ENCODE measurements at places on chromosomes 13 and 19.

DNA sequence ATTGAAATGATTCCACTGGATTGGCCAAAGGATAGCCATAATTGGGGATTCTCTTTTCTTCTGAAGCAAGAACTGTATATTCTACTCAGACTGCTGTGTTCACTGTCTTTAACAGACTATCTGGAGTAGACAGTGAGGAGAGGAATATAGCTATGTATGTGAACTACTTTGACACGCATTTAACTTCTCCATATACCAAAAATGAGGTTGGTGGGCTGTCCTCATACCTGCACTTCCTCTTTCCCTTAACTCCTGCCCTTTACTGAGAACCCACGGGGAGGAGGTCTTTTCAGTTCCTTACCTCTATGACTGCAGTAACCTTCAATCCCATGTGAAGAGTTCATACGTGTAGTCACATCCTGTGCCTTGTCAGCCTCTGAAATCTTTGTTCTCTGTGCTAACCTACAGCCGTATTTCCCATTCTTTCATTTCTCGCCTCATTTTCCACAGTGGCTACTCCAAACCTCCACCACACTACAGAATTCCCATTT is 305.8 kb downstream of the MTUS2 start:
- no peak for DNase-seq

DNA sequence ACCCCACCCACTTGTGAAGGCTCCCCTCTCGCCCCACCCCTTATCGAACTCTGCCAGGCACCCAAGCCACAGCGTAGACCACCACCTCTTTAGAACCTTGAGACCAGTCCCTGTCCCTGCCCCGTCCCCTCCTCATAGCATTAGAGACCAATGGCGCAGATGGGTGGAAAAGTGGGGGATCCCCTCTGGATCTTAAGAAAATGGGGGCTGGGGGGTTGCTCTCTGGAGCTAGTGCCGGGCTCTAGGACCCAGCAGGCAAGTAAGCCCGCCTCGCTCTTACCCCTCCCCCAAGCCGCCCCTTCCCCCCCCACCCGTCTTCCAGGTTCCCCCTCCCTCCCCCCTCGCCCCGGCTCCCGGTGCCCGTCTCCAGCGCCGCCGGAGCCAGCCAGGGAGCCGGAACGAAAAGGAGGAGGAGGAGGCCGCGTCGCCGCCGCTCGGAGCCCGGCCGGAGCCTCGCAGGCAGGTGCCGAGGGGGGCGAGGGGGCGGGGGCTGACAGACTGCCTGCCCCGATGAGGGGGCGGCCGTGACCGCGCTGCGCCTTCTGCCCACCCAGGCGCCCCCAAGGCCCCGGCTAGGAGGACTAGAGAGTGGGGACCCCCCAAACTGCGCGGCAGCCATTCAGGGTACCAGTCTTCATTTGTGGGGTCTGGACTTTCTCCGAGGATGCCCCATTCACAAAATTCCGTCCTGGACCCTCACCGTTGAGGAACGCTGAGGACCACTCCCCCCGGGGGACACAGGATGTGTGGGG is at the start of gene SPRED3:
TSS of gene SPRED3 (plus strand) at position 349 of the 752 bp plus-strand sequence. CDS start 1,606 bp downstream, outside the sequence.
- DNase-seq, result no peak

DNA sequence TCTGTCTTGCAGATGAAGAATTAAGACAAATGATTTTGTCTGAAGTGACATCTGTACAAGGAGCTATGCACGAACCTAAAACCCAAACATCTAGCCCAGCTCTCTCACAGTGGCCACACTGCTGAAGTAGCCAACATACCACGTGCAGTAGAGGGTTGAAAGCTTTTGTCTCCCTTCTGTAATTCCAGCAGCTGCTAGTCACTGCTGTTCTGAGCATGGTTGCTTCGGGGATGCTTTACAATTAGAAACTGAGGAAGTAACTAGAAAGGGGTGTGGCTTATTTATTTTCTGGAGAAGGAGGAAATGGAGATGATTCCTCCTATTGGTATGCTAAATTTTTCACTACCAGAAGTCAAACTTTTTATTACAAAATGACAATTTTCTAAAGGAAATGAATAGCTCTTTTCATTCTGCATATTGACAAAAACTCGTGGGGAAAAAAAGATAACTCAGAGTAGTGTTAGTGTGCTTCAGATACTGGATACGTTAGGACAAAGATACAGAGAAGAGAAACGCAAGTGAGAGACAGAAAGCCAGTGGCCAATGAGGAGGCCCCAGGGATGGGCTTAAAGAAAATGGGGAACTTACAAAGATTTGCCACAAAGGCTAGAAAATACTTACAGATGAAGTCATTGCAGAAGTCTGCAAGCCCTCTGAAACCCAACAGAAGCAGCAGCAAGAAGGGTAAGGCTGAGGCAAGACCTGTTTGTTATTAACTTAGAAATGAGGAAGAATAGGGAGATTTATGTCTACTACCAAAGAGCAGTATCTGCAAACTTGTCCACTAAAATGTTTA is 192.7 kb upstream of the MIR17HG start:
- DNase-seq, result no peak

DNA sequence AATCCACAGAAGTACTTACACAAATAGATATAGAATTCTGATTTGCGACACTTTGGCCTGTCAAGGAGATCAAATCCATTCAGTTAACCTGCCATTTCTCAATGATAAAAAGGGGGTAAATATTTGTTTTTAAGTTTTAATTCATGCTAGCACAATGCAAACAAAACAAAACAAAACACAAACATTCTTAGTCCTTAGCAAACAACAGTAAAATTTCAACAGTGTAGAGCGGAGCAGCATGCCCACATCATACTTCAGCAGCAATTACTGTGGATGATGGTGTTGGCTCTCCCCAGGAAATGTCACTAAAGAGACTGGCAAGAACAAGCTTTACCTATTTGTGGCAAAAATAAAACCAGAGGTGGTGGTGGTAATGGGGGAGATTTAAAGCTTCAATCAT is 625.2 kb upstream of the PCDH20 start:
- no peak for DNase-seq

DNA sequence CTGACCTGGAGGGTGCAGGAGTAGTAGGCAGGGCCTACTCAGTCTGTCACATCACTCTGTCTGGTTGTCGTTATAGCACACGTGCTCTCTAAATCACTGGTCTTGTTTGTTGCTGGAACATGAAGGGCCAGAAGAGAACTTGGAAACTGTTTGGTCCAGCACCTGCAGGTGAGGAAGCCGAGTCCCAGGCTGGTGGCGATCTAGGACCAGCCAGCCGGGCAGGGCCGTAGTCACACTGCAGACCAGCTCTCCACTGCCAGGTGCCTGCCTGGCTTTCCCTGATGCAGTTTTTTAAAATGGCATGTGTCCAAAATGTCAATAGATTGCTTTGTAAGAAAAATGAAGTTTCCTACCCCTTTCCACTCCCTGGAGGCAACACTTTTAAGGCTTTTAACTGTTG is 53.7 kb downstream of the GGACT start:
- DNase-seq, result no peak

DNA sequence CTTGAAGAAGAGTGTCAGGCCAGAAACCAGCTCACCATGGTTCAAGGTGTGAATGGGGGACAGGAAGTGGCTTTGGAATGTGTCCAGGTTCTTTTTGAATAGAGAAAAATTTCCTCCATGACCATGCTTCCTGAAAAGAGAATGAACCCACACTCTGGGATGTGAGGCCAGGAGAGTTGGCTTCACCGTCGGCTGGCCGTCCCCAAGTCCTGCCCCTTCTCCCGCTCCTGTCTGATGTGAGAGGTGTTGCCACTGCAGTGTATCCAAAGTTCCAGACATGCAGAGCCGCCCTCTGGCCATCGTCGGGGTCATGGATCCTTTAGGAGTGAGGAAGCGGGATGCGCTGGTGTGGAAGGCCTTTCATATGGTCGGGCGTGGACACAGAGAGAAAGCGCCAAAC is 101.2 kb downstream of the COL4A2 start:
- DNase-seq, result no peak

GRCh38 chr13:23946900-23947299 is 49.6 kb upstream of the C1QTNF9B start:
- DNase-seq, result no peak

- no peak for DNase-seq
Measured at GRCh38 chr19:49020931-49021895, 2.9 kb downstream of the CGB3 start.

DNA sequence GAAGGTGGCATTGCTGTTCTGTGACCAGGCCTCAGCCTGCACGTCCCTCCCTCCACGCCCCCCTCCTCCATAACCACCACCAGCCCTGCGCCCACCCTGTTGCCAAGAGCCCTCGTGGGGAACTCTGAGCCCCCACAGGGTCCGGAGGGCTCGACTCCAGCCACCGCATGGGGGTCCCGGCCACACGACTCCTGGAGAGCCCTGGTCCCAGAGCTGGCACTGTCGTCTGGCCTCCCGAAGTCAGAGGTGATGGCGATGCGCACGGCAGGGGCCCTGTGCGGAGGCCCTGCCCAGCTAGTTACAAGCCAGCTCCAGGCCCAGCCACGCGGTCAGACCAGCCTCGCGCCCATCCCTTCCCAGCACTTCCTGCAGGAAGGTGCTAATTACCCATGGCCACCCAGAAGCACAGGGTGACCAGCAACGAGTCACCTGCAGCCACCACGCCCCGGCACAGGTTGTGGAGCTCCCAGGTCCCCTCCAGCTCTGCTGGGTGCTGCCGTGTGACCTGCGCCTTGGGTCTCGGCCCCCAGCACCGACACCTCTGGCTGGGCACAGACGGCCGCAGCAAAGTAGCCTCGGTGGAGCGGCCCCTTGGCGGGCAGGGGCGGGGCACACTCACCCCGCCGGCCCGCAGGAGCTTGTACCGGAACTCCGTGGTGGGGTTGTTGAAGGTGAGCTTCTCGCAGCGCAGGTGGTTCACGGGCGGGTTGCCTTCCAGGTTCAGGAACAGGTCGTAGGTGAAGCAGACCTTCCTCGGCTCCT is 49.6 kb downstream of the MLLT1 start:
- DNase-seq, result no peak

- no peak for DNase-seq
Measured at GRCh38 chr13:66984241-66984640, 245.9 kb downstream of the PCDH9 start.

DNA sequence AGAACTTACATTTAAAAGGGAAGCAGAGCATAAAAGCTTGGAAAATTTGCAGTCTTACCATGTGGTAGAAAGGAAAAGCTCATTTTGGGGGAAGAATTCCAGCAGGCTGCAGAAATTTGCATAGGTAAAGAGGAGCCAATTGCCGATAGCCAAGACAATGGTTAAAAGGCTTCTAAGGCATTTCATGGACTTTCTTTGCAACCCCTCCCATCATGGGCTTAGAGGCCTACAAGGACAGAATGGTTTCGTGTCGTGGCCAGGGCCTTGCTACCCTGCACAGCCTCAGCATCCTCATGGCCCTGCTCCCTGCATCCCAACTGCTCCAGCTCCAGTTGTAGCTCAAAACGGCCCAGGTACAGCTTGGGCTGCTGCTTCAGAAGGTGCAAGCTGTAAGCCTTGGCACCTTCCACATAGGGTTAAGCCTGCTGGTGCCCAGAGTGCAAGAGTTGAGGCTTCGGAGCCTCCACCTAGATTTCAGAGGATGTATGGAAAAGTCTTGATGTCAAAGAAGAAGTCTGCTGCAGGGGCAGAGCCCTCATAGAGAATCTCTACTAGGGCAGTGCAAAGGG is 420.3 kb downstream of the PCDH17 start:
- no peak for DNase-seq

DNA sequence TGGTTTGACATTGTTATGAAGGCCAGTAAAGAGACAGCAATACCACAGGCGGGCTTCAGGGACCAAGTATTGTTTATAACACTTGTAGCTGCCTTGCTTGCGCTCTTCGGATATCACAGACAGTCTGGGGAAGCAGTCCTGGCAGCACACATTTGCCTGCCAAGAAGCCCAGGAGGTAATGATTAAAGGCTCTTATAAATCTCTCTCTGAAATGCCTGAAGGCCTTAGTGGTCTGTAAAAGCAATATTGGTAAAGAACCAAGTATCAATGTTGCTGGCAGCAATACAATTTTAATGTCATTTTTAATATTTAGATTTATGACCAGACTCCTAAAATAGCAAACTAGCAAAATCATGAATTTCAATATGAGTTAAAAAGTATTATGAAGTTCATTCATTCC is 1312.4 kb downstream of the PCDH9 start:
- DNase-seq, result no peak

GRCh38 chr19:29571181-29571580 is 34.9 kb upstream of the POP4 start:
- no peak for DNase-seq

DNA sequence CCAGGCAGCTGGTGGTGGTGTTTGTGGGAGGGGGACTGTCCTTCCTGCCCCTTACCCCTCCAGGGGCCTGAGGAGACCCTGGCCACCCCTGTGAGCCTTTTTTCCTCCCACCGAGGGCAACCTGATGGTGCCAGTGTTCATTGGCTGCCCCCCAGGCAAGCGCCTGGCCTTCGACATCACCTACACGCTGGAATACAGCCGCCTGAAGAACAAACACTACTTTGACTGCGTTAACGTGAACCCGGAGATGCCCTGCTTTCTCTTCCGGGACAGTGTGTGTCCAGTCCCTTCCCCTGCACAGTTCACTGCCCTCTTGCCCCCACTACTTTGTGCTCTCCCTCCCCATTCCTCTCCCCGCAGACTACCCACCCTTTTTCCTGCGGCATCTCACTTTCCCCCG is 7.3 kb upstream of the PSMD8 start:
- no peak for DNase-seq

DNA sequence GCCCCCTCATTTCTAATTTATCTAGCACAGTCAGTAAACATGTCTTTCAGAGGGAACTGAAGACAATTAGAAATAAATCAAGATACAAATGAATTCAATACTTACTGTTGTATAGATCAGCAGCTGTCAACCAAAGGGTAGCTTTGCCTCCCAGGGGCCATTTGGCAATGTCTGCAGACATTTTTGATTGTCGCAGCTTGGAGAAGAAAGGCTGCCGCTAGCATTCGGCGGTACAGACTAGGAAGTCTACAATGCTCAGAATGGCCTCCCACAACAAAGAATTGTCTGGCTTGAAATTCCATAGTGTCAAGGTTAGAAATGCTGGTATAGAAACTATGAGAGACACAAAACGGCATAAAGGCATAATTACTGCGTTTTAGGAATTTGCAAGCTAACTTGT is 91.6 kb downstream of the RGCC start:
- no peak for DNase-seq

DNA sequence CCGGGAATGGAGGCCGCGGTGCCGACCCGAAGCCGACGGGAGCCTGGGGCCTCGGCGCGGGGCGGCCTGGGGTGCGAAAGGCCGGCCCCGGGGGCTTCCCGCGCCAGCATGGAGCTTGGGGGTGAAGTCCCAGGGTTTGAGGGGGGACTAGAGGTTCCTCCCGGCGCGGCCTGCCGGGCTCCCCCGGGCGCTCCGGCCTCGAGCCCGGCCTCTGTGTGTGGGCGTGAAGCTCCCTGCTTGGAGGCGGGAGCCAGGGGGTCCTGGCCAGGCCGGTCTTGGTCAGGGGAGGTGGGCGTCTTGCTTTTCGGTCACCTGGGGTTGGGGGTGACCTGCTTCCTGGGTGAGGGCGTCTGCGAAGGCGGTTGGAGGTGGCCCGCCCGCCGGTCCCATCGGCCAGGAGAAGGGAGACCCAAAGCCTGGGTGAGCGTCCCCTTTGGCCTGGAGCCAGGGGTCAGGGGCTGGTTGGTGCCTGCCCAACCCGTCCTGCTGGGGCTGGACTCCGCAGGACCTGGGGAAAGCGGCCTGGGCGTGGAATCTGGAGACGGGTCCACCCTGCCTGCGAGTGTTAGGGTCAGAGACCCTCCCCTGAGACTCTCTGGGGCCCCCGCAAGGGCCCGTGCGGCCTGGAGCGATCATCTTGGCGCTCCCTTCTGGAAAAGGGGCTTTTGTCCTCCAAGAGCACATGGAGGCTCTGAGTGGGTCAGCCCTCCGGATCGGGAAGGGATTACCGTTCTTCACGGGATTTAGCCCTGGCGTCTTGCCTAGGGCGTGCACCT is 535 bp downstream of the BSG start:
- no peak for DNase-seq

All from activated T-cell treated with anti-CD3 and anti-CD28 coated beads for 4 hours (primary cell).